ENCODE measurements at places on chromosomes 3 and 15.

DNA sequence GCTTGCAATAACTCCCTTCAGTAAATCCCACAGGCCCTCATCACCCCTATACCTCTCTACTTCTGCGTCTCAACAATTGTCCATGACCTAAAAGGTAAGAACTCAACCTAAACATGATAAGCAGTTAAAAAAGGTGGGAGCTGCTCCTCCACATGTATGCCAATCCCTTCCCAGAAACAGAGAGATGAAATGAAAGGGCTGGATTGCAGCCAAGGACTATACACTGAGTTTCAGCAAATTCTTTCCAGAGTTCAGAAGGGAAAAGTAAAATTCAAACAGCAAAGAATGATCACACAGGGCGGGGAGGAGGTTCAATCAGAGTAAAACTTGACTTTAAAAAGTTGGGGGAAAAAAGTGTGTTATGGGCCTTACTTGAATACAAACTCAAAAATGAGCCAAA is 27.5 kb downstream of the PLOD2 start:
- no peak for DNase-seq

DNA sequence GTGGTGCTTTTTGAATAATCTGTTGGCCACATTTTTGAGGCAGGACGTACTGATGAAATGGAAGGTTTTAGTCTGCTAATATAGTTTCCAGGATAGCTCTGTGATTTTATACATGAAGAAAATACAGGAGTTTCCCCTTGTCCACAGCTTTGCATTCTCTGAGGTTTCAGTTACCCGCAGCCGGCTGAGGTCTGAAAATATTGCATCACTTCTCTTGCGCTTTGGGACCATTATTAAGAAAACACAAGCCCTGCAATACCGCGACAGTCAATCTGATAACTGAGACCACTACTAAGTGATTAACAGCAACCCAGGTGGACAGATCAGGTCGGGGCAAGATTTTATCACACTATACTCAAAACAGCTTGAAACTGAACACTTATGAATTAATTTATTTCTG is 33.0 kb downstream of the BLM start:
- no peak for DNase-seq

DNA sequence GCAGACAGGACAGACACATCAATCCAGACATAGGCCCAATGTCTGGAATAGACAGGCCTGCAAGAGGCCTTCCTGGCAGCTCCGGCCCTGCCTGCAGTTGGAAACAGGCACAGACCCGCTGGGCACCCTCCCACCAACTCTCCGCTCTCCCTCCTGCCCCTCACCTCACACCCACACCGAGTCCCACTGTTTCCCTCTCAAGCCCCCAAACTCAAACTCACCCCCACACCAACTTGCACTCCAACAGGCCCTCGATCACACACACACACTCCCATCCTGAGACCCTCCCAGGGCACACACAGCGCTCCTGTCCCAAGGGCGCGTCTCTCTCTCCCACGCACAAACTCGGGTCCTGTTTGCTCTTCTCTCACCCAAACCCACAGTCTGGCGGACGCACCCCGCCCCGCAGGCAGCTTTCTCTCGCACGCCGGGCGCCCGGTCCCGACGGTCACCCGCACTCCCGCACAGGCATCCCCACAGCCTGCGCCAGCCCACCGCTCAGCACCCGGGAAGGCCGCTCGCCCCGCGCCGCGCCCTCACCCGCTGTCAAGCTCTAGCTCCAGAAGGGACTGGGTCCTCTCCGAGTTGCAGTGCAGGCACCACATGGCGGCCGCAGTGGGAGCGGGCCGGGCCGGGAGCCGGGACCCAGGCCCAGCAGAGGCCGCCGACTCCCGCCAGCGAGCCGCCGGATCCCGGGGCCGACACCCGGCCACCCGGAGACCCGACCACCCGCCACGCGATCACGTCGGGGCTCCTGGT is 106.2 kb downstream of the IQSEC1 start:
- no peak for DNase-seq

GRCh38 chr3:30114918-30115317 is 491.5 kb upstream of the TGFBR2 start:
- no peak for DNase-seq

- no peak for DNase-seq
Measured at GRCh38 chr3:150286390-150287147, 121.5 kb upstream of the TSC22D2 start.

GRCh38 chr15:62792986-62793751 is 249.4 kb upstream of the TPM1 start:
- no peak for DNase-seq

Measured in stimulated activated CD4-positive, alpha-beta T cell treated with anti-CD3 and anti-CD28 coated beads, Interleukin-15, amount 100 ng/mL, for 1 hour (primary cell).